ENCODE measurements at places on chromosomes 7 and 10. TPM values are rescaled to one million over a fixed set of nuclear protein-coding genes. Genes with fewer than 3 reads are reported as not detected.

SLC25A28 gene
- 22.8 TPM for total RNA-seq

CNTNAP2 gene
- 1.9 TPM for total RNA-seq

CACNB2 gene
- total RNA-seq = 2.6 TPM

CHRM2 gene
- 0.20 TPM for total RNA-seq

MMP21 gene
- total RNA-seq = 0.20 TPM

ARHGEF5 gene
- total RNA-seq = 14.3 TPM

Measured in skin of body (tissue), 3 donors.